ENCODE measurements at places on chromosomes 5 and 9. TPM values are rescaled to one million over a fixed set of nuclear protein-coding genes. Genes with fewer than 3 reads are reported as not detected.

DNA sequence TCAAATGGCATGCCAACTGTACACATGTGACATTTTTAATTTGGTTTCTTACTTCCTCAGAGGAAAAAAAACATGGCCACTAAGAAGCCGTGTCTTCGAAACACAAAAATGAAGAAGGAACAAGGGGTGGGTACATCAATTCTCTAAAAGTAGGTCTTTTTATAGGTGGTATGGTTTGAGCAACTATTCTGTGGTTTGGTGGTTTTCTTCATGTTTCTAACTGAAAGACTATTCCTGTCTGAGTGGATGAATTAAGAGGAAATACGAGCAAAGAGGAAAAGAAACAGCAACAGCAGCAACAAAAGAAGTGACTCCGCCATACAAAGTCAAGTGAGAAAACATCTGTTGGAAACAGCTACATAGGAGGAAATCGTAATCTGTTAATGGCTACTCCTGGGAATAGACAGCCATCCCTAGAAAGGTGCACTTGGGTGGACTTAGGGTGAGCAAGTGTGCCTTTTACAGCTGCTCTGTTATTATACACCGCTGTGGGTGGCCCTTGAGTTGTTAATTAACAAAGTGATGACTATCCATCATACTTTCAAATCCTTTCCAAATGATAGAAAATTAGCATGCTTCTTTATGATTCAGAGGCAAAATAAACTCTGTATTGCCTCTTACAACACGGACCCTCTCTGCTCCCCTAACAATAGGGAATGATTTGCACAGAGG lies 575.8 kb downstream of the TLE1 start:
- H3K36me3 ChIP-seq = no peaks in the 10 kb centered on the region
- H3K27me3 ChIP-seq = no peaks in the 10 kb centered on the region
- no peak overlapping the region for H3K4me3 ChIP-seq
- H3K4me1 ChIP-seq = peaks cover 2% of the 10 kb centered on the region
- DNase-seq = no peak
- no peak overlapping the region for H3K27ac ChIP-seq

- no peaks in the 10 kb centered on the region for H3K4me1 ChIP-seq
- no peaks in the 10 kb centered on the region for H3K27me3 ChIP-seq
- H3K4me3 ChIP-seq = no peak overlapping the region
- no peak for DNase-seq
These were observed 181.9 kb upstream of the ADRA1B start for GRCh38 chr5:159734366-159734765.

The FBXL17 gene
- 3.4 TPM for total RNA-seq

The ST8SIA4 gene
- total RNA-seq = 0.50 TPM

Data from H1 (cell line).